Stimulated activated CD4-positive, alpha-beta T cell treated with anti-CD3 and anti-CD28 coated beads, Interleukin-15, amount 100 ng/mL, for 1 hour (primary cell): ENCODE measurements at places on chromosomes 2 and 18.

DNA sequence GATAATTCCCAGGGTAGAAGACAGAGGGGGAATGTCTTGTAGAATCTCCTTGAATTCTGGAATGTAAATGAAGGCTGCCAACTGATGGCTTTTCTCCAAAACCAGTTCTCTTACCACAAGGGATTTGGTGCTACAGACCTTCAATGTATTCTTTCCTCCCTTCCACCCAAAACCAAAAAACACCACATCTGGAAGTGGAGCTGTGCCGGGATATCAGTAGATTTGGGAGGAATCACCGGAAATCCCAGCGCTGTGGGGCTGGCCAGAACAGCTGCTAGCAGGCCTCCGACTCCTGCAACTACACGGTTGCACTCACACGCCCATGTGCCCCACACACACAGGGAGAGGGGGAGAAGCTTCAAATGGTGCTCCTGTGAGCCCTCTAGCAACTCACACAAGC is 45.7 kb downstream of the RPL31 start:
- no peak for DNase-seq

DNA sequence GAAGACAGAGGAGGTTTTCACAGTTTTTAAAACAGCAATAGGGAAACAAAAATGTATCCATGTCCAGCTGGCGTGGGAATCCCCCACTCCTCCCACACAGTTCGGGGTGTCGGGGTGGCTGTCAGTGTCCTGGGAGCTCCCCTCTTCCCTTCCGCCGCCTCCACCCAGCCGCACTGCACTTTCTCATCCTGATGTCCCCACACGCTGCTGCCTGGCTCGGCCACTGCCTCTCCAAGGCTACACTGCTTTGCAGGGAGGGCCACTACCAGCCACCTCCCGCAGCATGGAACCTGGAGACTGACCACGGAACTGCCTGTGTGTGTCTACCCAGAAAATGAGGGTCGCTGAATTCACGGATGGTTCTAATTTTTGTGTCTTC is 138.7 kb upstream of the CTDP1 start:
- DNase-seq = no peak

- no peak for DNase-seq
These were observed 11.9 kb downstream of the SLC14A2 start for GRCh38 chr18:45627204-45627526.

DNA sequence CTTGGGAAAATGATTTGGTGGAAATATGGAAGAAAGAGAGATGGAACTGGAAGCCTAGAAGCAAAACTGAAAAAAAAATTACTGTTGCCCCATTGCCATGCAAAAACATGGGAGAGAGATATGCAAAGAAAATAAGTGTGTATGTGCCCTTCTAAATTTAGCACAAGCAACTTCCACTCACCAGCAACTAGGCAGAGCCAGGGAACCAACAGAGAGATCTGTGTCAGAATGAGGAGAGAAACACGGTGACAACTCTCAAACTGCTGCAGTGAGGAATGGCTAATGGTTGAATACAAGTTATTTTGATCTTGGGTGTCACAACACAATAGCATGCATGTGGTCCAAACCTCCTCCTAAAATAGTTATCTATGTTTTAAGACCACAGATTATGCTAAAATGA is 10.9 kb downstream of the DSC2 start:
- DNase-seq = no peak

- no peak for DNase-seq
These were observed 20.5 kb downstream of the TYMS start for GRCh38 chr18:677951-678381.

- no peak for DNase-seq
These were observed 33.0 kb upstream of the GREB1 start for GRCh38 chr2:11500702-11501303.

DNA sequence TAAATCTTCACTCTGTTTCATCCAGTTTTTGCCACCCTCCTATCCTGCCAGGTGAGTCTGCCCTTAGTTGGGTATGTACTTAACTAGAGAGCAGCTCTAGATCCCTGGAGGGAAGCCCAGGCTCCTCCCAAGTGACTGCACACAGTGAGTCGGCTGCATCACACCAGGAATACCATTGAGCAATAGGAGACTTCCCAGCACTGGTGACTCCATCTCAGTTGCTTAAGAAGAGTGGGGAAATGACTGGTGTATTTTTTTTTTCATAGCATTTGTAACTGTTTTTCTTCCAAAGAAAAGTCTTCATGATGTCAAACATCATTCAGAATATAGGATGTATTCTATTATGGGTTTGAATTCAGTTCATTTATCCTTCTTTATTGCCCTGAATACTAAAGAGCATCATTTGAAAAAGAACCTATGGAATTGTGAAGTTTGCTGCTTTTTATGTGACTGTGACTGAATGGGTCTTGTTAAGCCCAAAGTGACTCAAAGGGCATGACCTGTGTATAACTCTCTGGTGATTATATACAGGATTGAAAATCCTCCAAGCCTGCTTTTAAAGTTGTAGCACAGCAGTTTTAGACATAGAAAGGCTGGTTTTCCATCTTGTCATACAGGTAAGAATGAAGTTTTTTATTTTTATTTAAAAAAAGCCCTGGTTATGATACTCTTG is 84.3 kb downstream of the MAP3K20 start:
- DNase-seq = no peak

- no peak for DNase-seq
These were observed 555.0 kb upstream of the TMEFF2 start for GRCh38 chr2:192749611-192750200.
